ENCODE measurements at places on chromosomes 6 and 20.

DNA sequence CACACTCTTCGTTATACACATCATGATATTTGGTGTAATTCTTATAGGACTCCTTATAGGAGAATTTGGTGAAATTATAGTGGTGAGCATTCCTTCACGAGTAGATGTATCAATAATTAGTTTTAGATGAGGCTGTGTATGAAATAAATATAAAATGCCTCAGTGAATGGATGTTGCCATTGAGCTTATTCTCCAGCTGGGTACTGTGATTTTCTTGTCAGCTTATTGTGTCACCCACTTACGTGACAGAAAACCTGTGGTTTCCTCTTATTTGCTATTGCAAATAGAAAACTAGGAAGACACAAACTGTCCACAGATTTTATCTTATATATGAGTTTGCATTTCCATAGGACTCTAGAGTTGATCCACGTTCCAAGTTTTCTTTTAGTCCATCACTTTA, 439.9 kb upstream of the RNF217 start:
- no peak for DNase-seq

- DNase-seq, result no peak
Observed at GRCh38 chr6:135093578-135093977, 39.0 kb upstream of the HBS1L start.

DNA sequence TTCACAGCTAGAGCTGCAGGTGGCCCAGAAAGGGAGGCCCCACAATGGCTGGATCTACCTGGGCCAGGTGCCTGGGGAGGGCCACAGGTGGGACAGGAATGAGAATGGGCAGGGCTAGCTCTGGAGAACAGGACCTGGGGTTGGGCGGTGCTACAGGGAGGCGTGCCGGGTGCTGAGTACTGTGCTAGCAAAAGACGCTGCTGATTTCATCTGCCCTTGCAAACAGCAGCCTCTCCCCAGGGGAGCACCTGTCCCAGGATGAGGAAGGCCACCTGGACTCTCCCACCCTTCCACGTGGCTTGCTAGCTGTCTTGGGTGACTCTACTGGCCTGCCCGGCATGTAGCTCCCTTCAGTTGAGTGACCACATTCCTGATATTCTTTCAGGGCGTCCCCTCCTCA, 6.6 kb upstream of the YTHDF1 start:
- no peak for DNase-seq

GRCh38 chr20:17295151-17295726, 68.4 kb downstream of the PCSK2 start:
- no peak for DNase-seq

DNA sequence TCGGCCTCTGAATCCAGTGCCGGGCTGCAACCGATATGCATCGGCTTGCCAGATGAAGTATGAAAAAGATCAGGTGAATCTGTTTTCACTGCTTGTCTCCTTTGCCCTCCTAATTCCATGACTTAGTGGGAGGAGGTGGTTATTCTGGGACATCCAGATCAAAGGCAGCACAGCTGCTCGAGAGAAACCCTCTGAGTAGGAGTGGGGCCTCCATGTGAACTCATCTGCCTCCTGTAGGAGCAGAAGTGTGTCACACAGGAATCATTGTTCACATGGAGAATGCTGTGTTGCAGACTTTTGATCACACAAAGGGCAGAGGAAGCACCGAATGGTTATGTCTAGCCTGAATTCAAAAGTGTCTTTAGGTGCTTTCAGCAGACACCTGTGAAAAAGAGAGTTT, 73.1 kb upstream of the SLC22A1 start:
- DNase-seq, result no peak

DNA sequence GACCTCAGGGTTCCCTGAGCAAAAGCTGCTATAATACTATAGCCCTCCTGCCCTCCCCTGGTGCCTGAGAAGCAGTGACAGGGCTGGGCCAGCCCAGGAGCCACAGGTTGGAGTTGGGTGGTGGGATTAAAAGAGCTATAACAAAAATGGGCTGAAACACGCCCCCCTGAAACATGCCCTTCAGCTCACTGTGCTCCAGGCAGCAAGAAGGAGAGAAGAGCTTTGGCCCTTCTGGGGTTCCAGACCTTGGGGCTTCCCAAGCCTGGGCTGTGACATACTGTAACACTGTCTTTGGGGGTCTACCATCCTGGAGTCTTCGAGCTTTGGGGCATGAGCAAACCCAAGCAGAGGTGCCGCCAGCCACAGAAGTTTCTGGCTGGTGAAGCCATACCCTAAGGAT, 129.2 kb downstream of the HTR1B start:
- no peak for DNase-seq

DNA sequence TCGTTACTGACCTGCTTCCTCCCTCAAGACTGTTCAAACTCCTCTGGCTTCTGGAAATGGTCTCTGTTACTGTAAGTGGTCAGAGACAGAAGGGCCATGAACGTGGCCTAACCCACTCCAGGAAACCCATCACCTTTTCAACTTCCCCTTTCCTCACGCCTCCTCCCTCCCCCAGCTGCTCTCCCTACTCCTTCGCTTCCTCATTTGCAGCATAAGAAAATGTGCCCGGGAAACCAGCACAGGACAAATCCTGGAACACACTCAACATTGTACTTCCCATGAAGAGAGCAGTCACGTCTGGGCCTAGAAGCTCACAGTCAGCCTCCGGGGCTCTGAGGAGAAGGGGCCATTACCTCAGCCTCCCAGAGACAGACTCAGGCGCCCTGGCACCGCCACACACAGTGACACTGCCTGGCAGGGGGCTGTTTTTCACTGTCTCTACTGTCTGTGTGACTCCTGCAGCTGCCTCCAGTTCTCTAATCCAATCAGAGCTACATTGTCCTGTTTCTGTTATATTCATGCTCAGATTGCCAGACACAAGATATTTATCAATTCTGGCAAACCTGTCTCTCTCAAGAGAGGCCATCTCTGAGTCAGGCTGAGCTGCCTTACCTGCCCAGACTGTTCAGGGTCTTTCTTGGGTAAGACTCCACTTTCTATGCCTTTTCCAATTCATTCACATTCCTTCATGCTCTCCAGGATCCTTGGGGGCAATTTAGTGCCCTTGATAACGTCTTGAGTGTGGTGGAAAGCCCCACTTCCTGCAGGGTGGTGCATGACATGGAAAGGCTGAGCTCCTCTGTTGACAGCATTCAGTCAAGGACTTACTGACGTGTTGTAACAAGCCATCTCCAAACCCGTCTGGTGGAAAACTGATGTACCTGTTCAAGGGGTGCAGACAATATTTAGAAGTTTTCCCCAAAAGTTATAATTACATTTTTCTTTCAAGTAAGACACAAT, 242.2 kb downstream of the HIVEP2 start:
- no peak for DNase-seq

GRCh38 chr20:34431168-34431567, 68.1 kb downstream of the ITCH start:
- DNase-seq, result no peak

- peak; percentile 24 for DNase-seq
Observed at GRCh38 chr6:135675862-135676261, 175.6 kb upstream of the PDE7B start.

GRCh38 chr6:37742401-37742760, 44.7 kb upstream of the MDGA1 start:
- DNase-seq, result no peak

- DNase-seq, result no peak
Observed at GRCh38 chr20:34112600-34113101, 608 bp upstream of the EIF2S2 start.

GRCh38 chr6:132210886-132211563, 190.2 kb downstream of the MOXD1 start:
- DNase-seq, result no peak

- DNase-seq, result no peak
Observed at GRCh38 chr6:31209137-31209536, 38.7 kb upstream of the POU5F1 start.

GRCh38 chr20:23663180-23663579, 25.4 kb upstream of the CST3 start:
- no peak for DNase-seq

- DNase-seq, result no peak
Observed at GRCh38 chr6:12081771-12082170, 69.7 kb downstream of the HIVEP1 start.

GRCh38 chr6:15870333-15871043, 207.7 kb upstream of the DTNBP1 start:
- DNase-seq, result no peak

GRCh38 chr6:38350942-38351341, 288.8 kb downstream of the BTBD9 start:
- DNase-seq, result peak; percentile 66

DNA sequence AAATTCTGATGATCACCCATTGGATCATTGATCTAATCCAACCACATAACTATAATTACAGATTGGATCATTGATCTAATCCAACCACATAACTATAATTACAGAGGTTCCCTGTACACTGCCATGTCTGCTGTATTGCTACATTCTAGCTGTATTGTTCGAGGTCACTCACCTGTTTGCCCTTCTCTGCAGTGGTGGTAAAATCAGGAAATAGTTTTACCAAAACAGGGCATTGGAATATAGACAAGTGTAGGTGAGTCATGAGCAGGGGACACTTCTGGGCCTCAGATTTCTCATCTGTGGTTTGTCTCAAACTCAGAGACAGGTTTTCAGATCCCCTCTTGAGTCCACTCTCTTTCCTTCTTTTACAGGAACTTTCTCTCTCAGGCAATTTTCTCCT, 9.0 kb upstream of the AFDN start:
- DNase-seq, result no peak

DNA sequence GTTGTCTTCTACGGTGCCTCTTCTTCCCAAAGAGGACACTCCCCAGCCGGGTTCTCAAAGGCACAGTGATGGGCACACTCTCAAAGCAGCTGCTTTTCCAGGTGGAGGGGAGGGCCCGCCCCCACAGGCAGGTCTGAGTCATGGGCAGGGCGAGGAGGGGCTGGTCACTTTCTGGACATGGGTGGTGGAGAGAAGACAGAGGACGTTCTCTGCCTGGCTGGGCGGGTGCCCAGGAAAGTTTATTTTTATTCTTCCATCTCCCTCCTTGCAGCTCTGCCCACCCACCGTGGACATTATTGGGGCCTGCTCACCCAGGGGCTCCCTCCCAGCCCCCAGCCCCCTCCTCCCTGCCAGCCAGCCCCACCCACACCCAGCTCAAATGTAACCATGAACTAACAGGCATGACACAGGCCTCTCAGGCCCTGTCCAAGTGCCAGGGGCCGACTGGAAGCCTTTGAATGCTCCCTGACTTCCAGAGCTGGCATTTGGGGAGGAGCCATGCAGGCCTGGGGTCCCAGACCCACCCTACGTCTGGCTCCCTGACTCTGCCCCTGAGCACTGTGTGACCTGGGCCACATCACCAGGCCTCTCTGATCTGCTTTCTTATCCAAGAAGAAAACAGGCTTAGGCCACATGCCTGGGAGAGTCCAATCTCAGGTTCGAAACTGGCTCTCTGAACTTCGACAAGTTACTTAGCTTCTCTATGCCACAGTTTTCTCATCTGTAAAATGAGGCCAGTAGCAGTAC, 8.0 kb downstream of the TGM2 start:
- no peak for DNase-seq

DNA sequence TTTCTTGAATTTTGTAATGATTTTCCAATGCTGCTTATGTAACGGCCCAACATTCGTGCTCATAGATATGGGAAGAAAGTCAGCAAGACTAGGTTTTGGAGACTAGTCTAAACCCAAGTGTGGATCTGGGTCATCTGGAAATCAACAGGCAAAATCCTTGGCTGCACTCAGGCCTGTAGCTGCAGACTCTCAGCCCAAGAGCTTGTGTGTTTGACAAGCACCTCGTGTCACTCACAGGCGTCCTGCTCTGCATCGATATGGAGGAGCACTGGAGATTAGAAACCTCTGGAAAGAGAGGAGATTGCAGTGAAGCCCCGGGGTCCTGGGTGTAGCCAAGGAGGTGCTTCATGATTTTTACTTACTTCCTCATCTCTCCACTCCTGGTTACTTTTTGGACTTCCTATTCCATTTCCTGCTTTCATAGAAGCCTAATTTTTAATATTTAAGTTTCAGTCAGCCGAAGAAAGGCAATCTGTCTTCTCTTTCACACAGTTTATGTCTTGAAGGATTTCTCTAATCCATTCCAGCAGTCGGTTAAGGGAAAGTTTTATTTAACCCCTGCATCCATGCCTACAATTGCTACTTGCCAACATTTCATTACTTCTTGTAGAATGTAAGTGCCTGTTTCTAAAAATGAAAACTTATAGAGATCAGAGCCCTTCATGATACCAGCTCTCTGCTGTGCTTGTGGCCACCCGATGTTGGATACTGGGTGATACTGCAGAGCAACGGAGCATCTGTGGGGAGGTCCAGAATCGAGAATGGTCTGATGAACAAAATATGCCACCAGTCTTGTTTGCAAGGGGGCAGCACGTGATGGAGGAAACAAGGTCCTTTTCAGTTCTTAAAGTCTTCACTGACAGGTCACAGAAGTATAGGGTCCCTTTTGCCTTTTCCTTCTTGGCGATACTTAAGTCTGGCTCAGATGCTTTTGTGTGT, 296.3 kb downstream of the QKI start:
- no peak for DNase-seq

DNA sequence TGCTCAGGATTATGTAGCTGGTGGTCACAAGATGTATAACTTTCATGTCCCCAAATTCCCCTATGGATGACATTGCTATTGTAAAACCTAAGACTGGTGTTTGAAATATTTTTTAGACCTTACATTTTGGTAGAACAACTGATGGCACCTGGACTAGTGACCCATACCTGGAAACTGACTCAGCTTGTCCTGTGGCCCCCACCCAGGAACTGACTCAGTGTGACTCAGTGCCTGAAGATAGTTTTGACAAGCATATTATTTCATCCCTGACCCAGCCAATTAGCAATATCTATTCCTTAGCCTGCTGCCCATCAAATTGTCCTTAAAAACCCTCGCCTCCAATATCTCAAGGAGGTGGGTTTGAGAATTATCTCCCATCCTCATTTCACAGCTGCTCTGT, 90.9 kb upstream of the GRIK2 start:
- DNase-seq, result no peak

GRCh38 chr6:83044091-83044768, 21.4 kb downstream of the UBE3D start:
- DNase-seq, result peak; percentile 62

GRCh38 chr6:2951728-2952127, 19.6 kb downstream of the SERPINB6 start:
- no peak for DNase-seq

DNA sequence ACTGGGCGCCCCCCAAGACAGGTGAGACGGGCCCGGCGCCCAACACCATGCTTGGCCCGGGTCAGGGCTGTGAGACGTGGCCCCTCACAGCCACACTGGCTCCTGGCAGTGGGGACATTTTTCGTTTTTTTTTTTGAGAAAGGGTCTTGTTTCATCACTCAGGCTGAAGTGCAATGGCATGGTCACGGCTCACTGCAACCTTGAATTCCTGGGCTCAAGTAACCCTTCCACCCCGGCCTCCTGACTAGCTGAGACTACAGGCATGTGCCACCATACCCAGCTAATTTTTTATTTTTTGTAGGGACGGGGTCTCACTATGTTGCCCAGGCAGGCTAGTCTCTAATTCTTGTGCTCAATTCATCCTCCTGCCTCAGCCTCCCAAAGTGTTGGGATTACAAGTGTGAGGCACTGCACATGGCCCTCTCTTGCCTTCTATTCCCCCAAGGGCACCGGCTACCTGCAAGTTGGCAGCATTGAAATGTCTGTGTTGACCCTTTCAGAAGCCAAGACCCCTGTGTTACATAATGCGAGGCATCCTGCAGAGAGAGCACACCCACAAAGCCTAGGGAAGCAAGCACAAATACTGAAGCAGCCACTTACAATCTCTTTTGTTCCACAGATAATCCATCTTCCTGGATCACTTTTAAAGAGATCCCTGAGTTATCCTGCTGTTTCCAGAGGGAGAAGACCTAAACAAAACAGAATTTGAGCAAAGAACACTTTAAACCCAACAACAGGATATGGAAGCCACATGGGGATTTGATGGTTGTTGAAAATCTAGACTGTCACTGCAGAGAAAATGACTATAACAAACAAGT, 57.5 kb upstream of the SLC4A11 start:
- DNase-seq, result no peak

- no peak for DNase-seq
Observed at GRCh38 chr20:45392733-45393132, 14.6 kb upstream of the TP53TG5 start.
